Activated CD8-positive, alpha-beta memory T cell treated with anti-CD3 and anti-CD28 coated beads for 1 hour (primary cell): ENCODE measurements at places on chromosomes 1 and 21.
A peak's percentile ranks its signal among the peaks of the same experiment; 100 is the strongest.

- DNase-seq: no peak
Observed at GRCh38 chr1:154547105-154547732, 11.2 kb downstream of the UBE2Q1 start.

DNA sequence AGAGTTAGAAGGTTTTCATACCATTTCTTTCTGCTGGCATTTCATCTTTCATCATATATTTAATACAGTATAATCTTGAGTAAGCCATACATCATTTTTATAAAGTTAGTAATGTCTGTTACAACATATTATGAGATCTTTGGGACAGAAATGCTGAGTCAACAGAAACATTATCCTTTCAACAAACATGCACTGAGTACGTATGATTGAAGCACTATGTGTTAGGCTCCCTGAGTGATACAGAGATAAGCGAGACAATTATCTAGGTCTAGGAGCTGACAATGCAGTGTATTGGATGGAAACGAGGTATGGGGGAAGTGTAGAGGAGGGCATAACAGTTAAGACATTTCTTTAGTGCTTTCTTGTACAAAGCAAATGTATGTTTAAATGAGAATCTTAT, 19.7 kb upstream of the GPR52 start:
- no peak for DNase-seq

DNA sequence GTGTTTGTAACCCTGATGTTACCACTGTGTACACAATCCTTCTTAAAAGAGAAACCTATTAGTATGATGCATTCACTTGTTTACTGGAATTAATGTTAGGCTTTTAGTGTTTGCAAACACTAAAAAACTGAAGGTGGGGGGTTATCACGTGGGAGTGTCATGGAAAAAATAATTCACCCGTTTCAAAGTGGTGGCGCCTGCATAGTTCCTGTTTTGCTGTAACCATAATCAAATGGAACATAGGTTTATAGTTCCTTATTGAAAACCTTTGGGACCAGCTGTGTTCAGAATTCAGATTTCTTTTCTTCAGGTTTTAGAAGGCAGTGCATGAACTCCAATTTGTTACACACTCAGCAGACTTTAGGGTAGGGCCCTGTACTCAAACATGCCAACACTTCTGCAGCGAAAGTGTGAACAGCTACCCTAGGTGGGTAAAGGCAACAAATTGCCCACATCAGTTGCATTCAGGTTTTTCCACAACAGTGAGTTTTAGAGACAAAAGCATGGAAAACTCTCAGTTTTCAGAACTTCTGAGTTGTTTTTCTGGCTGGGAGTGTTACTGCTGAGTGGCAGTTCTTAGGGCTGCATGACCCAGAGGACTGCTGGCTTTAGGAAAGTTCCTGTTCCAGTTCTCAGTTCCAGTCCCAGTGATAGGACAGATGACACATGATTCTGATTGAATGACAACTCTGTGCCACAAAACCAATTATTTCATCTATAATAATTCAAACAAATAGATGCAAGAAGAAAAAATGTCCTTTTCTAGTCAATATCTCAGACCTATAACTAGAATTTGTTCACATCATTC, 29.1 kb upstream of the IVNS1ABP start:
- DNase-seq: no peak

DNA sequence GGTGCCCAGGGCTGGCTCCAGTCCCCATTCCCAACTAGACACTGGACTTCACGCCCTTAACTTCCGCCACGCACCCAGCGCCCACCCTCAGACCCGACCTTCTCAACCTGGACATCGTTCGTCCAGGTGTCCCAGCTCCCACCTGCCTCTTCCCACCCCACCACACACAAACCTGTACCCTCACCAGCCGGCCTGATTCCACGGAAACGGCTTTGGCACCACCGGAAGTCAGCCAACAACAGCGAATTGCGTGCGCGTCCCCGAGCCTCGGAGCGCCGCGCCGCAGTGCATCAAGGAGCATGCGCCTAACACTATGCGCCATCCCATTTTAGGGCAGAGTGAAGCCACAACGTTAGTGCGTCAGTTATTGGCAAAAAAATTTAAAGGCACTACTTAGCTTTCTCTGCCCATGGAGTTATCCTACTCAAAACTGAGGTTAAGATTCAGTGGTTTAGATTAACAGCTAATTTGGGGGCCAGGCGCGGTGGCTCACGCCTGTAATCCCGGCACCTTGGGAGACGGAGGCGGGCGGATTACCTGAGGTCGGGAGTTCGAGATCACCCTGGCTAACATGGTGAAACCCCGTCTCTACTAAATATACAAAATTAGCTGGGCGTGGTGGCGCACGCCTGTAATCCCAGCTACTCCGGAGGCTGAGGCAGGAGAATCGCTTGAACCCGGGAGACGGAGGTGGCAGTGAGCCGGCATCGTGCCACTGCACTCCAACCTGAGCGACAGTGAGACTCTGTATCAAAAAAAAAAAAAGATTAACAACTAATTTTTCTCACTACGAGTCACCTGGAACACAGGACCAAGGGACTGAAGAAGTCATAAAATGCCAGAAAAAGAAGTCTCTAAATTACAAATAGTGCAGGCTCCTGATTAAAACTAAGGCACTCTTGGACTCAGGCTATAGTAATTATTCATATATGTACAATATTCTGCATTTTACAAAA, at the start of gene GON4L:
Gene GON4L (minus strand): TSS at position 240 of the 956 bp plus-strand sequence. CDS start 3,434 bp downstream, outside the sequence.
- peak; percentile 78 for DNase-seq

DNA sequence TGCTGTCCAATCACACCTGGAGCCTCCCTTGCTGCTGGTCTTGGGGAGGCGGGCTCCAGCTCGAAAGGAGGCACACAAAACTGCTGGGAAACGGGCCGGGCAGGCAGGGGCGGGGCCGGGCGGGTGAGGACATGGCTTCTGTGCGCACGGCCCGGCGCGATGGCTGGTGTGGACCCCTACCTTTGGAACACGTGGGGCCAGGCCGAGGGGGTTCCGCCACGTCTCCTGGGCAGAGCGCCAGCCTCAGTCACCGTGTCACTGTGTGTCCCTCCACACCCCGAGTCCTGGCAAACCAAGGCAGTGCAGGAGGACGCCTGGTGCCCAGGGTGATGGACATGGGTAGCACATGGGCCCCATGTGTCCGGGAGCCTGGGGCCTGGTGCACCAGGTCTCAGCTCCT, 42.0 kb upstream of the ADARB1 start:
- DNase-seq: no peak

DNA sequence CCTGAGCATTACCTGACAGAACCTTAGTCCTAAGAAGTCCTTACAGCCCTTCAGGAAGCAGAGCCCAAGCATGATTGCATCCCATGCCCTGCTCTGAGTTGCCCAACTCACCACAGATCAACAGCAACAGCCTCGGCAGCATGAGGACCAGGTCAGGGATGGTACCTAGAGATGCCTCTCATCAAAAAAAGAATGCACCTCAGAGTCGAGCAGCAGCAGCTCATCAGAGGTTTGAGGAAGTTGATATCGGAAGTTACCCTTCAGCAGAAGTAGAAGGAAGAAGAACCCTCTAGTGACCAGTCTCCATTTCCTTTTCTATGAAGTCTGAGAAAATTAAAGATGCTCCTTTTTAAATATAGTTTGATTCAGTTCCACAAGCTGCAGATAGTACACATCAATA, at the start of gene FCRL1:
Gene FCRL1 (minus strand): TSS at position 225 of the 400 bp plus-strand sequence. CDS start 83 bp downstream, at position 142.
- DNase-seq: no peak

DNA sequence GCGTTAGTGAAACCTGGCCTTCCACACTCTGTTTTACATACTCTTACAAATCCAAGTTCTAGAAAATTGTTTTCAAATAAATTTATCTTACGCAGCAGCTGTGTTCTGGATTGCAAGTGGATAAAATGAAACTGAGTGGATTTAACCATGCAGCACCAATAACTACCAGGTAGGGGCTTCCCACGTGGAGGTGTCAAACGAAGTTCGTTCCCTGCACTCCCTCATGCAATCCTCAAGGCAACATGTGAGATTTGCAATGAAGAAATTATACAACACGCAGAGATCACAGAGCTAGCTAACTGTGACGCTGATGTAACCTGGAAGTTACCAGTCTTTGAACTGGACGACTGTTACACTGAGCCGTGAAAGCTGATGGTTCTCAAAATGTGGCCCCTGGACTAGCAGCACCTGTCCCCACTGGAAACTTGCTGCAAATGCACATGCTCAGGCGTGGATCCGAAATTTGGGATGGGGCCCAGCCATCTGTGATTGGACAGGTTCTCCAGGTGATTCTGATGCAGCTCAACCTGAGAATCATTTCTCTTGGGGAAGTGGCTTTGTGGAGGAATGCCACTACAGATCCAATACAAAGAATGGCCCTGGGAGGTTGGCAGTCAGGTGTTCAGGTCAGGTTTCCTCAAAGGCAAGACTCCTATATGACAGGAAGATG, 36.3 kb downstream of the RSPH1 start:
- no peak for DNase-seq

- no peak for DNase-seq
Observed at GRCh38 chr21:46045154-46045553, 52.8 kb upstream of the COL6A2 start.

- DNase-seq: no peak
Observed at GRCh38 chr1:226656601-226657277, 82.3 kb downstream of the ITPKB start.

DNA sequence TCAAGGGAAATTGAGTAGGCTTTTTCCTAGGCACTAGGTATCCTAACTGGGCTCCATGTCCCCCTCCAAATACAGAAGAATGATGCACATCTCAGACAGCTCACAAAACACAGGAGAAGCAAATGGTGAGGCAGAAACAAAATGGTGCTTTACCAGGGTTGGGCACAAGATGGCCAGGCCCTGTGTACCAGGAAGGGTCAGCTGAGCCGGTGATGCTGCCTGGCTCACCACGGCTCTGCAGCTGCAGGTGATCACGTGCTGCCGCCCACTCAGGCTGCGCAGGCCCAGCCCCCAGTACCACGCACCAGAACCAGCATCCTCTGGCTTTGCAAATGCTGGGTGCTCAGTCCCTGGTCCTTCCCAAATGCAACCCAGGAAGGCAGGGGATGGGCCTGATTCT, 993 bp upstream of the DSCAM start:
- DNase-seq: no peak

GRCh38 chr1:174818014-174818616, 181.6 kb upstream of the CACYBP start:
- no peak for DNase-seq

GRCh38 chr1:64223329-64224151, 20.1 kb downstream of the UBE2U start:
- DNase-seq: no peak

- no peak for DNase-seq
Observed at GRCh38 chr21:41865002-41865777, 14.0 kb downstream of the PRDM15 start.

DNA sequence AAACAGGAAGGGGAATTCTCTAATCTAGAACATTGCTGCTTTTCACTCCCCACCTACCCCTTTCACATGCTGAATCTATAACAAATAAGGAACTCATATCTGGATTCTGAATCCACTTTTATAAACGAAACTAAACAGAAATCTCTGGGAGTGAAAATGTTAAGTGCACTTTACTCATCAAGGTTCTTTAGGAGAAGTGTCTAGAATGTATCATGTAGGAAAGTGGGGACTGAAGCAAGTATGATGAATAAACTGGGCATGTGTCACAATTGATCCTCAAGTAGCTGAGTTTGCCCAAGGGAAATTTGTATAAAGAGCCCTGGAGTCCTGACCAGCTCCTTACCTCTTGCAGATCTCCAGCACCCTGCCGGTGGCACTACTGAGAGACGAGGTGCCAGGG, 19.8 kb downstream of the AVPR1B start:
- DNase-seq: no peak

DNA sequence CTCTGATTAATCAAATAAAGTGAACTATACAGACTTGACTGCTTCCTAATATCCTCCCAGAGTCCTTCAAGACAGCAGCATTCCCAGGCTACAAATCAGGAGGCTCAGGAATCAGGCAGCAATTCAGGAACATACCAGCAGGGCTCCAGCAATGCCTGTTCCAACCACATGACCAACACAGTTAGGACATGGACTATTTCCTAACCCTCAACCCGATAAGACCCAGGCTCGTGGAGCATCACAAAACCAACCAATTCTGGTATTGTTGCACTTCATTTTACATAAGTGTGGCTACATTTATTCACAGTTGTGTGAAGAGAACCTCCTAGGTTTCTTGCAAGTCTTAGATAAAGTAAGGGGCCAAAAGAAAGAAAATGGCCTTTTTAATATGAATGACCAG, 546.2 kb upstream of the ADGRL2 start:
- DNase-seq: no peak

GRCh38 chr1:245546875-245547274, 392.1 kb downstream of the KIF26B start:
- no peak for DNase-seq

DNA sequence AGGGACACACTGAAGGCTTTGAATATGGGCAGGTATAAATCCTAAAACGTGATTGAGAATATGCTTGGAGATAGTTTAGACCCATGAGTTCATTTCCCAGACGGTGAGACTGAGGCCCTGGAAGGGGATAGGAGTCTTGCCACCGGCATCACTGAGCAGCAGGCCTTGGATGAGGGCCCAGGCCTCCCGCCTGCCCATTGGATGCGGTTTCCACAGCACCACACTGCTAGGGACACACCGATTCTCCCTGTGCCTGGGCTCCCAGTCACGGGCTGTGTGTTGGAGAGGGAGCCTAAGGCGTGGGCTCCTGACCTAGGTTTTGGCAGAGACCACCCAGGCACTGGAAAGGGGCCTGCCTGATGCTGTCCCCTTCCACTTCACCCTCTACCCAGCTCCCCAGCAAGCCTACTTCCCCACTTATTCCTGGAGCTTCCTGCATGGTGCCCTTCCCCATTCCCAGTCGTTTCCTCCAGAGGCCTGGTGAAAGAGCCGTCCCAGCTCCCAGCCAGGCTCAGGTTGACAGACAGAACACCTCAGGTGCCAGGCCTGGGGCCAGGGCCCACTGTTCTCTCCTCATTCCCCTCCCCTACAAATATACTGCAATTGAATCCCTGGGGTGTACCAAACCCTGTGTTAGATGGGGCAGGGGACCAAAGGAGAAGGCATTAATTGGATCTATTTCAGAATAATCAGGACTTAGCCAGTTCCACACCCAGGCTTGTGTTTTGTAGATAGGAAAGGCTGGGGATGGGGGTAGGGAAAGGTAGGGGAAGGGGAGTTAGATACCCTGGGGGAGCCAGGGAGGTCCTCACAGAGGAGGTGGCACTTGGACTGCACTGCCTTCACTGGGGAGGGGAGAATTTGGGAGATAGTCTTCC, 3.4 kb downstream of the FOXO6 start:
- DNase-seq: no peak

GRCh38 chr1:3900969-3901529, 977 bp upstream of the C1orf174 start:
- DNase-seq: peak; percentile 40

GRCh38 chr1:29176576-29176975, 5.1 kb downstream of the SRSF4 start:
- no peak for DNase-seq

GRCh38 chr1:22100168-22100567, 42.7 kb downstream of the WNT4 start:
- DNase-seq: no peak
